NCI-H446 (cell line): ENCODE measurements at places on chromosomes 16 and 17.

DNA sequence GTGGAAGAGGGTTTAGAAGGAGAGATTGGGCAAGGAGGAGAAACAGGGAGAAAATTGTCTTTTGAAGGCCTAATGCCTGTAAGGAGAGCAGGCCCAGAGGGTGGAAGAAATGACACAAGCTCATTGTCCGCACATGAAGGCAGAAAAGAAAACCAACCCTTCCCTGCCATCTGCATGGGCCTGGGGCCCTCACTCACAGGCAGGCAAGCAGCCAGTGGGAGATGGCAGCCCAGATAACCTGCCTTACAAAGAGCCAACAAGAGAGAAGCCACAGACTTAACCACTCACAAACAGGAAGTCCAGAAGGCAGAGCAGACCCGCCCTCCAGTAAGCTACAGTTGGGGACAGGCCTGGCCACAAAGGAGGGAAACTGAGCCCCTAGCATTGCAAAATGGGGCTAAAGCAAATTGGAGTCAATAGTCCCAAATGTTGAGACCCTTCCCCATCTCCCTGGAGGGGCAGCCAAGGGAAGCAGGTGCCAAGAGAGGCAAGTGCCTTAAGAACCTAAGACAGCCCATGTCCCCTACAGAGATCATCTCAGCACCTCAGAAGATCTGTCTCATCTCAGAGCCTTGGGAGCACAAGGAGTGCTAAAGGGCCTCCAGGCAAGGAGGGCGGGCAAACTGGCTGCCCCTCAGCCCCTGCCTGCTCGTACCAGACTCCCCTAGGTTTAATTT is 7.3 kb upstream of the TSPOAP1 start:
- no peak for DNase-seq

DNA sequence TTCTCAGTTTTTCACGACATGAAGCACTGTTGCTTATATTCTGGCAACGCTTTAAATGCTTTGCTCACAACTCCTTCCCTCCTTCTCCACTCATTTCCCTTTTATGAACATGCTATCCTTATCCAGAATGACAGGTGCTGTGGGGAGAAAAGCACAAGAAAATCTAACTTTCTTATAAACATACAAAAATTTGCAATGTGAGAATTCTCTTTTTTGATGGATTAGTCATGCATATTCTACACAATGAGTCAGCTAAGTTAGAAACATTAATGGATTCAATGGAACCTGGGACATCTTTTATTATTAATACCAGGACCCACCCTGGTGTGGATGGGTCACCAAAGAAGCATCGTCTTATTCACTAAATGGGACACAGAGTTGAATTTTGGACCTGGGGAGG is 234.6 kb upstream of the CDH5 start:
- no peak for DNase-seq

DNA sequence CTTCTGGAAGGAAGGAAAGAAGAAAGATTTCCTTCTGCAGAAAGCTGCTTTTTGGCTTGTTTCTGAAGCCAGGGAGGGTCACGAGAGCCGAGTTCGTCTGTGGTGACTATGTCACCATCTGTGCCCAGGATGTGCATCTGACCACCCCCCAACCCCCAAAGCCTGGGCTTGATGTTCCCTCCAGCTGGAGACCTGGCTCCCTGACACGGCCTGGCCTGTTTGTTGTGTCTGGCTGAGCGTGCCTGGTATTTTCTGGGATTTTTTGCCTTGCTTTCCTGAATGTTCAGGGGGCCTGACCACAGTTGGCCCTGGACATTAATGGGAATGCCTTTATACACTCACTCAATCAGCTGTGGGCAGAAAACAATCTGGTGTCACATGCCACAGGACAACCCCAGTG is 38.9 kb downstream of the LGALS9 start:
- DNase-seq, result no peak

- no peak for DNase-seq
Observed at GRCh38 chr16:29656688-29657523, 6.1 kb upstream of the SPN start.

GRCh38 chr17:15957608-15958307 is 12.8 kb downstream of the ADORA2B start:
- no peak for DNase-seq

GRCh38 chr17:27512511-27513346 is 56.5 kb downstream of the KSR1 start:
- DNase-seq, result no peak

GRCh38 chr16:54219709-54220108 is 66.9 kb downstream of the IRX3 start:
- DNase-seq, result no peak

DNA sequence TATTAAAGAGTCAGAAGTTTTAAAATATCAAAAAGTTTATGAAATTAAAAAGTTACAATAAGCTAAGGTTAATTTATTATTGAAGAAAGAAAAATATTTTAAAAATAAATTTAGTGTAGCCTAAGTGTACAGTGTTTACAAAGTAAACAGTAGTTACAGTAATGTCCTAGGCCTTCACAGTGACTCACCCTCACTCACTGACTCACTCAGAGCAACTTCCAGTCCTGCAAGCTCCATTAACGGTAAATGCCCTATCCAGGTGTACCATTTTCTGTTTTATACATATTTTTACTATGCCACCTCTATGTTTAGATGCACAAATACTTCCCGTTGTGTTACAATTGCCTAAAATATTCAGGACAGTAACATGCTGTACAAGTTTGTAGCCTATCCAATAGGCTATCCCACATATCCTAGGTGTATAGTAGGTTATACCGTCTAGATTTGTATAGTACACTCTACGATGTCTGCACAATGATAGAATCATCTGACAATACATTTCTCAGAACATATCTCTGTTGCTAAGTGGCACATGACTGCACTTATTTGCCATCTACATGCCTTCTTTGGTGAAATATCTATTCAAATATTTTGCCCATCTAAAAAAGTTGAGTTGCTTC is 67.2 kb upstream of the WSB1 start:
- no peak for DNase-seq

DNA sequence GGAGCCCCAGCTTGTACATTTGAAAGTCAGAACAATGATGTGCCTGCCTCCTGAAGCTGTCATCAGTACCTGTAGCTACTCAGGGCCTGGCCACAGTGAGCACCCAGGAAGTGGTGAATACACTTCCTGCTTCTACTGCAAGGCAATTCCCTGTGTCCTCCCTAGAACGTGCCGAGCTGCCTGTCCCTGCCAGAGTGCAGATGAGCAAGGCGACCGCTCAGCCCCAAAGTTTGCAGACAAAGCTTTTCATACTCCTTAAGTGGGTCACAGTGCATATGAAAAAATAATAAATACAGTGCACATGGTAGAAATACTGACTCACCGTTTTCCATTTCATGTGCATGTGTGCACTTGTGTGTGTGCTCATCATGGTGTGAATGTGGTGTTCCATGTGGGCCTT is 77.3 kb downstream of the MPRIP start:
- no peak for DNase-seq

DNA sequence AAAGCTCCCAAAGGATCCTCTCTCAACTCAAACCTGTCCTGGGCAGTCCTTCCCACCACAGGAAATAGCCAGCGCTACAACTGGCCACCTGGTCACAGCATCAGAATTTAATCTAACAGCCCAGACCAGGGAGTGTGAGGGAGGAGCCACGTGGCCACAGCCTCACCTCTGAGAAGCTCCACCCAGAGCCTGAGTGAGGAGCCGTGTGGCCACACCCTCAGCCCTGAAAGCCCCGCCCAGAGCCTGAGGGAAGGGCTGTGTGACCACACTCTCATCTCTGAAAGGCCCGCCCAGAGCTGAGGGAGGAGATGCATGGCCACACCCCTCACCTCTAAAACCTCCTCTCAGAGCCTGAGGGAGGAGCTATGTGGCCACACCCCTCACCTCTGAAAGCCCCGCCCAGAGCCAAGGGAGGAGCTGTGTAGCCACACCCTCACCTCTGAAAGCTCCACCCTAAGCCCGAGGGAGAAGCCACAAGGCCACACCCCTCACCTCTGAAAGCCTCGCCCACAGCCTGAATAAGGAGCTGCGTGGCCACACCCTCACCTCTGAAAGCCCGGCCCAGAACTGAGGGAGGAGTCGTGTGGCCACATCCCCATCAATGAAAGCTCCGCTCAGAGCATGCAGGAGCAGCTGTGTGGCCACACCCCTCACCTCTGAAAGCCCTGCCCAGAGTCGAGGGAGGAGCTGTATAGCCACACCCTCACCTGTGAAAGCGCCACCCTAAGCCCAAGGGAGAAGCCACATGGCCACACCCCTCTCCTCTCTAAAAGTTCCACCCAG is 28.6 kb downstream of the SLC38A8 start:
- DNase-seq, result no peak

- no peak for DNase-seq
Observed at GRCh38 chr17:68020409-68020756, 15.2 kb upstream of the KPNA2 start.

GRCh38 chr16:4606354-4606753 is 8.3 kb downstream of the UBALD1 start:
- no peak for DNase-seq

DNA sequence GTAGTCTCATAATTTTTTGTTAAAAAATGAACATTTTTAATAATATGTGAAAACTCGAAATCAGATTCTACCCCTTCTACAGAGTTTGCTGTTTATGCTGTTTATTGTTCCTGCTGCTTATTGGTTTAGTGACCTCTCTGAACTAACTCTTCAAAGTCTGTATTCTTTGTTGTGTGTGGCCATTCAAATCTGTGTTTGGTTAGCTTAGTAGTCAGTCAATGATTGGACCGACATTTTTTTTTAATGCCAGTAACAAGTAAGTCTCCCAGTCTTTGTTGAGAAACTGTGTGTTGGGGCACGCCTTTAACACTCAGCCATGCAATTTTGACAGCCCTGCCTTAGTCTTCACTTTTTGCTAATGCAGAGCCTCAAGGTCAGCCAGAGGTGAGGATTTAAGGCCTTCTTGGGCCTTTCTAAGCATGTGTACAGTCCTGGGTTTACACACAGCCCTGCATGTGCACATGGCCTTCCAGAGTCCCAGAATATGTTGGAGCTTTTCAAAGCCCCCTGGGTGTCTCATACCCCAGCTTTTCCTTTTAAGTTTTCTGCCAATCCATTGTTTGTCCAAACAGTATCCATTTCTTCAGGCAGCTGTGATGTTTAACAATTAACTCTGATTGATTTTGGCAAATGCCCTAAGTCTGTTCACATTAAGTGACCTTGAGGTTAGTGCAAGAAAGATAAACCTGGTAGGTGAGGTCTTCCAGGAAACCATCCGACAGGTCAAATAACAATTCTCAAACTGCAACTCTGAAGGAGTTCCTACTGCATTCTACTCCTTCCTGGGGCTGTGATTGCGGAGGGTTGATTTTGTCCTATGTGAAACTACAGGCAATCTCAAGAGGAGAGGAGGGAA is 389.3 kb downstream of the PMP22 start:
- DNase-seq, result no peak

- DNase-seq, result no peak
Observed at GRCh38 chr17:70323269-70323668, 153.9 kb downstream of the KCNJ2 start.

DNA sequence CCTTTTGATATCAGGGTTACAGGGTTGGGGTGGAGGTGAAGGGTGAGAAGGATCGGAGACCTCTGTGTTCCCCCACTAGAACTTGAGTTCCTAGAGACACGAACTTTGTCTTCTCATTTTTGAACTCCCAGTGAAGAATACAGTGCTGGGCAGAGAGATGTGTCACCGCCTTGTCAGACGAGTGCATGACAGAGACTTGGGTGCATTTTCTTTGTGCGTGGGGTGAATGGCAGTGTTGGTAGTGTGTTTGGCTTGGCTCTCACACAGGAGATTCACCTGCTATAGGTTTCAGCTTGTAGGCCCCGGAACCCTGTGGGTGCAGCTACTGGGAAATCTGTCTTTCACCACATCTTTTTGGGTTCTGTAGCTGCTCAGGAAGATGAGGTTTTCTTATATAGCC is 40.0 kb upstream of the CCR7 start:
- no peak for DNase-seq

- DNase-seq, result no peak
Observed at GRCh38 chr17:66885417-66885816, 50.5 kb downstream of the CACNG5 start.

GRCh38 chr17:781805-782731 is at the start of the genes GLOD4 and MRM3:
GLOD4 (minus strand) TSS chr17:782280; CDS start chr17:782255, 25 bp downstream.
MRM3 (plus strand) TSS chr17:782353; CDS start chr17:782379, 26 bp downstream.
- peak; percentile 89 for DNase-seq

DNA sequence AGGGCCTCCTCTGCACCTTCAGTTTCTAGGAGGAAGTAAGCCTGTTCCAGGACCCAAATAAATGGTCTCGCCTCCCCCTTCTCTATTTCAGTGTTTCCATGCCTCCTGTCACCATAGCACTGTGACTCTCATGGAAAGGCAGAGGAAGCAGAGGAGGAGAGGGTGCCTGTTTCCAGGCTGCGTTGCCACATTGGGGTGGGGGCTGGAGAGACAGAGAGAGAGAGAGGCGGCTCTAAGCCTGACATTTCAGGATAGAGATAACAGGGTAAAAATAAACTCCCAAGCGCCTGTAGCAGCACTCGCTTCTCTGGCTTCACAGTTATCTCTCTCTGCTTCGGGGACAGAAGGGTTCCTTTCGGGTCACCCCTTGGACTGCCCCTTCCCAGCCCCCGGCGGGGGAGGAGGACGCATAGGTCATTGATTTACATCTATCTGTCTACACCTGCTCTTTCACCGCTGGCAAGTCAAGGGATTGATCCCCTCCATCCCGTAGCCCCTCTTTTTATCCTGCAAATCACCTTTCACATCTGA is 71.2 kb upstream of the MRTFB start:
- no peak for DNase-seq

- no peak for DNase-seq
Observed at GRCh38 chr17:77782201-77782600, 176.3 kb upstream of the TNRC6C start.

DNA sequence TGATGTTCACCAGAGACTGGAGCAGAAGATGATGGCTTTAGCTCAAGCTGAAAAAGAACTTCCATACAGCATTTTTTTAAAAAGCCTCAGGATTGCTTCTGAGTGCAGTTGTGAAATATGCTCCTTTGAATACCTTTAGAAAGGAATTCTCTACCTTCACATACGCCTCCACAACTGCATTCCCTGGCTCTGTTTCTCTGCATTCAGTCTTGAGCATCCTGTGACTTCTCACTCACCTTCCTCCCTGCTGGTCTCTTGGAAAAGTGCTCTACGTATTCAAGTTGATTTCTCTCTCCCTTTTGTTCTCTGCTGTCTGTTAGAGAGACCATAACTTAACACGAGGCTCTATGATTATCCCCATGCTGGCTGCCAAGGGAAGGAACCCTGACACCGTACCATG is 34.5 kb downstream of the HS3ST2 start:
- no peak for DNase-seq

DNA sequence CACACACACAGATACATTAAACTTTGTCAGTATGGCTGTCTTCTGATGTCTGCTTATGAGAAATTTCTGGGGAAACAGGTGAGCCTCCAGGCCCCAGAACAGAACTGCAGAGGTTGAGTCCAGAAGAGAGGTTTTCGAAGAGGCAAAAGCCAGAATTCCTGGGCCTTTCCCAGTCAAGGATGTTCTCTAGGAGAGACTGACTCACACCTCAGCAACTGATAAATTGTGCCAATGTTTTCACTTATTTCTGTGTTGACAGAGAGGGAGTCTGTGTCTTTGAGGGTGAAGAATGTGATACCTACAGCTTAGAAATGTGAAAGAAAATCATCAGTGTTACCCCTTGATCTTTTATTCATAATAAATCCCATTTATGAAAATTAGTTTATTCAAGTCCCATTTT is 30.3 kb downstream of the LDHD start:
- DNase-seq, result no peak
